ENCODE measurements at places on chromosomes 16 and 17. TPM values are rescaled to one million over a fixed set of nuclear protein-coding genes. Genes with fewer than 3 reads are reported as not detected.

- DNase-seq = no peak
Measured at GRCh38 chr16:72013888-72014581, 5.5 kb downstream of the DHODH start.

DNA sequence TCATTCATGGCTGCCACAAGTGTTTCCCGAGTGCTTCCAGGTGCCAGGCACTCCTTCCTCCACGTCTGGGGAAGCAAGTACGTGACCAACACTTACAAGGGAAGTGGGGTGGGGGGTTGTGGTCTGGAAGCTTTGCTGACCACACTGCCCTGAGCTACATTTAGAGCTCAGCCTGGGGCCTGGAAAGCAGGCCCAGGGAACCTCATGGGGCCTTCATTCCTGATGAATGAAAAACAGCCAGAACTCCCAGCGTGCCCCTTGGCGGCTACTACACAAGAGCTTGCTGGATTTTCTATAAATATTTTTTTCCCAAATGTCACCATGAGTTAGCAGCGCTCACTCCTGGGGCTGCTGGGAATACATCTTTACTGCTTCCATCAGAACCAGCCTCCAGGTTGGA, 73.3 kb downstream of the ABCC12 start:
- DNase-seq = peak; percentile 60

DNA sequence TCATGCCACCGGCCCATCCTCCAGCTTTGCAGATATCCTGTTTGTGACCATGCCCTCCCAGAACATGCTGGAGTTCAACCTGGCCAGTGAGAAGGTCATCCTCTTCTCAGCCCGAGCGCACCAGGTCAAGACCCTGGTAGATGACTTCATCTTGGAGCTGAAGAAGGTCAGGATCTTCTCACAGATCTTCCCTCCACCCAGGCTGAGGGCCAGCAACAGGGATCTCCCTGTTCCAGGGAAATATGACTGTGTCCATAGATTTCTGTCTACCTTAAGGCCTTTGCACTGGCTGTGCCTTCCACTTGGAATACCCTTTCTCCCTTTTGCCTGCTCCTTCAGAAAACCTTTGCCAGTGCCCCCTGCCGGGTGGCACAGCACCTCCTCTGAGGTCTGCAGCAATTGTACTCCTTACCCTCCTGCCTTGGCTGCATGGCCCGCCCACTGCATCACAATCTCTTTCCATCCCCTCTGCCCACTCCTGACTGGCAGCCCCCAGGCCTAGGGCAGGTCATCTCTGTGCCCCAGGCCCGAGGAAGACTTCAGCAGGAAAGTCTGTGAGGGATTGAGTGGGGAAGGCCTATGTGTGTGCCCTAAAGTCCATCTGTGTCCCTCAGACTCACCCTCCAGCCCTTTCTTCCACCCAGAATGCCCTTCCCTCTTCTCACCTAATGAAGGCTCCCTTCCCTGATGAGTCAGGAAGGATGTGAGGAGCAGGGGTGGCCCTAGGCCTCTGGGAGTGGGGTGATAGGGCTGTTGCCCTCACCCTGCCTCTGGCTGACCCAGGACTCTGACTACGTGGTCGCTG, 27.3 kb upstream of the ALKBH5 start:
- DNase-seq = peak; percentile 55

DNA sequence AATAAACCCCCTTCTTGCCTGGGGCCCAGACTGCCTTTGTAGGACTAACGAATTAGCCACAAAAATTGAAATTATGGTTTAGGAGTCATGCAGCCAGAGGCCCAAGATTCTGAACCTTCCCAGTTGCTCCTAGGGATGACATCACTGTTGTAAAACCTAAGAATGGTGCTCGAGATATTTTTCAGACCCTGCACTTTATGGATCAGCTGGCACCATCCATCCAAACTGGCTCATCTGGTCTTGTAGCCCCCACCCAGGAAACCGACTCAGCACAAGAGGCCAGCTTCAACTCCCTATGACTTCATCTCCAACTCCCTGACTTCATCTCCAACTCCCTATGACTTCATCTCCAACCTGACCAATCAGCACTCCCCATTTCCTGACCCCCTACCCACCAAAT, 10.9 kb upstream of the EVPL start:
- no peak for DNase-seq

- peak; percentile 85 for DNase-seq
Measured at GRCh38 chr16:87681981-87682570, 79.8 kb downstream of the JPH3 start.

DNA sequence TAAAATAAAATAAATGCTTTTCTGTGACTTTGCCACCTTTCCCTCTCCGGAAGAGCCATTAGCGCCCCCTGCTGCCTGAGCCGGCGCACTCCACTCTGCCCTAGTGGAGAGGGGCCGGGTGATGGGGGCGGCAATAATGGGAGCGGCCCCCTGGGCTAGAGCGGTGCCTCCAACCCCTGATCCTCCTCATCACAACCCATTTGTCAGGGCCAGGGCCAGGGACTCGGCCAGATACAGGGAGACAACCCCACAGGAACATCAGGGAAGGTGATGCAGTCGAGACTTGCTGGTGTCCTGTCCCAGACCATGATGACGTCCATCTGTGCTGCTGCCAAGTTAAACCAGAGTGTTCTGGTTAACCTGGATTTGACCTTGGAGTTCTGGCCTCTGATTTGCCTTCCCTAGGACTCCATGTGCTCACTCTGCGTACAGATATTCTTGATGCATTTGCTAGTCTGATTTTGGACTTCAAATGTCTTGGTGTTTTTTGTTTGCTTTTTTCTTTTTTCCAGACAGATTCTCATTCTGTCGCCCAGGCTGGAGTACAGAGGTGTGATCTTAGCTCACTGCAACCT, 46.1 kb upstream of the BPTF start:
- DNase-seq = peak; percentile 47

The CA4 gene
- total RNA-seq = not detected

The ASIC2 gene
- not detected for total RNA-seq

Data from GM23248 (cell line).